ENCODE measurements at places on chromosomes 1 and 21.

GRCh38 chr21:38984568-38984967, 178.8 kb downstream of the ETS2 start:
- DNase-seq, result no peak

DNA sequence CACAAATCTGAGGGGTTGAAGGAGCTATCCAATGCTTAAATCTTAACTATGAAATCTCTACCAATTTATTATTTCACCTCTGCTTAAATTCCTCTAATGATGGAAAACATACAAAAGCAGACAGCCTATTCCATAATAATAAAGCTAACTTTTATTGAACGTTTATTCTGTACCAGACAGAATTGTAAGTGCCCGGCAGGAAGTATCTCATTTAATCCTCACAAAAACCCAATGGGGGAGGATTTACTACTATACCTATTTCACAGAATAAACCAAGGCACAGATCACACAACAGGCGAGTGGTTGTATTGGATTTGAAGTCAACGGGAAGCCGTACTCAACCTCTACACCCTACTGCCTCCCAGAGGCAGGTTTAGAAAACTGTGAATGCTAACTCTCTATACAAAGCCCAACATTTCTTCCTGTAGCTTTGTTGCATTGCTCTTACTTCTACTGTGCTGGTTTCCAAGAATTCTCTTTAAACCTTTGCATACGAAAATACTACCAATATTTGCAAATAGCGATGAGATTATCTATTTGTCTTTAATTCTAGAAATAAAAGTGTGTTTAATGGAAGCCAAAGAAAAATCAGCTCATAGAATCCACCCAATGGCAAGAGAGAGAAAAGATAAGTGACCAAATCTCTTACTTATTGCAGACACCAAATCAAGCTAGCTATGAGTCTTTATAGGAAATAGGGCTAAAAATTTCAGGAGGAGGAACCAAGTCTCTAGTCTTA, 33.5 kb upstream of the C1orf53 start:
- DNase-seq, result no peak

DNA sequence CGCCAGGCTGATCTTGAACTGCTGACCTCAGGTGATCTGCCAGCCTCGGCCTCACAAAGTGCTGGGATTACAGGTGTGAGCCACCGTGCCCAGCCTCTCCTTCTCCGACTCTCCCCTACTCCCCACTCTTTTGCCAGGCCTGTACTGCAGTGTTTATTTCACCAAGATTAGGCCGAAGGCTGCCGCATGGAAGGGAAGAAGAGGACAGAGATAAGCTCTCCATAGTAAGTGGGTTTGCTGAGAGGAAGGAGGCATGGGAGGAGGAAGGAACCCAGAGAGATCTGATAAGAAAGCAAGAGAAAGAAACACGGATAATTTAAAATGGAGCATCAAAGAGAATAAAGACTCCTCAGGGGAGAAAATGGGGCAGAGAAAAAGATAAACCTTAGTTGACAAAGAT, 8.7 kb downstream of the PTCH2 start:
- DNase-seq, result no peak

GRCh38 chr1:13662493-13662892, 37.5 kb upstream of the PRDM2 start:
- DNase-seq, result no peak

All from stimulated activated CD4-positive, alpha-beta T cell treated with anti-CD3 and anti-CD28 coated beads, TNF-alpha, amount 100 ng/mL, for 4 hours (primary cell).